NCI-H1105 treated with DMSO at 0.1 percent for 48 hours (cell line): ENCODE measurements at places on chromosomes 12 and 14.

- DNase-seq: no peak
These were observed 146.5 kb downstream of the SAMD4A start for GRCh38 chr14:54713379-54713778.

GRCh38 chr14:51894250-51894649 is 33.8 kb downstream of the GNG2 start:
- DNase-seq: no peak

- no peak for DNase-seq
These were observed 20.1 kb upstream of the BAZ1A start for GRCh38 chr14:34895277-34895676.

- DNase-seq: no peak
These were observed 118.1 kb downstream of the RERGL start for GRCh38 chr12:17971850-17972249.

DNA sequence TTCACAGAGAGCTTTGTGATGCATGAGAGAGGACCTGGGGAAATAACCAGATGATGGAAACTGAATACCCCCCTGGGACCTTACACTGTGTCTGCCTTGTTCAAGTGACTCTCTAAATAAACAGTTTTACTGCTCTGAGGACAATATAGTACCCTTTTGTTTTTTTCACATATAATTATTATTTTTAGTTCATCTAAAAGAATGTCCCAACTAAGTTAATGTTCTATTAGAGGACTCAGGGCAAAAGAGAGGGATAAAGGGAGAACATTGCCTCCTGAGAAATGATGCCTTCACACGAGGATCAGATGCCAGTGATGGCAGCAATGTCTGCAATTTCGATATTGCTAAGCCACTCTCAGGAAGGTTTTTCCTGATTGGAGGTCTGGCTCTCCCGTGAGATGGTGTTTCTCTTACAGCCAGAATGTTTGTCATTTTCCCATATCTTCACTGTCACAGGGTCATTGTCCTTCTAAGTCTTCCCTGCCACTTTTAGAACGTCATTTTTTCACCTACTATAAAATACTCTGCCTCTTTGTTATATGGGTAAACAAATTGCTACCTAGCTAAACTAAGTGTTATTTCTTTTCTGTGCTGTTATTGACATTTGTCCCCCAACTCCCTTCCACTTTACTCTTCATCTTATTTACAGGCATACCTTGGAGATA is 201.6 kb downstream of the RAD51B start:
- no peak for DNase-seq
